Suprapubic skin (tissue), 4 donors: ENCODE measurements at places on chromosomes 4 and X. TPM values are rescaled to one million over a fixed set of nuclear protein-coding genes. Genes with fewer than 3 reads are reported as not detected.

- H3K4me3 ChIP-seq = no peak overlapping the region
- H3K36me3 ChIP-seq = no peaks in the 10 kb centered on the region
- H3K27ac ChIP-seq = no peak overlapping the region
- no peaks in the 10 kb centered on the region for H3K27me3 ChIP-seq
These were observed 29.5 kb upstream of the C4orf54 start for GRCh38 chr4:99687120-99687519.

DNA sequence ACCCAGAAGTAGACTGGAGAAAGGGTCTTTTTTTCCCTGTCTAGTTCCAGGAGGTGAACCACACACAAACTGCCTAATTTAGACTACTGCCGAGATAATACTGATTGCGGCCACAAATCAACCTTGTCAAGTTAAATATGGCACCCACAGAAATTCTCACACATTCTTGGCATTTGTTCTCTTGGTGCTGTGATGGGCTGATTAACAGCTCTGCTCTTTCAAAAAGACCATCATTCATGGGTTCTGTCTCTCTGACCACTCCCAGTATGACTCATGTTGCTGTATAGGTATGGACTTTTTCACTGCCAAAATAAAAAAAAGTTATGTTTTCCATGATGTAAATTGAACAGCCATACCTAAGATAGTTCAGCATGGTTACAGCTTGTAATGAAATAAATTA lies 1003.5 kb upstream of the LCORL start:
- H3K36me3 ChIP-seq = no peaks in the 10 kb centered on the region
- no peaks in the 10 kb centered on the region for H3K4me1 ChIP-seq
- no peak for DNase-seq
- H3K27me3 ChIP-seq = no peaks in the 10 kb centered on the region
- no peak overlapping the region for H3K27ac ChIP-seq

- no peak for DNase-seq
- H3K27ac ChIP-seq = no peak overlapping the region
- H3K36me3 ChIP-seq = peaks cover 2% of the 10 kb centered on the region
- no peaks in the 10 kb centered on the region for H3K4me1 ChIP-seq
- H3K27me3 ChIP-seq = no peaks in the 10 kb centered on the region
These were observed 47.0 kb downstream of the SOD3 start for GRCh38 chr4:24842356-24842755.

DNA sequence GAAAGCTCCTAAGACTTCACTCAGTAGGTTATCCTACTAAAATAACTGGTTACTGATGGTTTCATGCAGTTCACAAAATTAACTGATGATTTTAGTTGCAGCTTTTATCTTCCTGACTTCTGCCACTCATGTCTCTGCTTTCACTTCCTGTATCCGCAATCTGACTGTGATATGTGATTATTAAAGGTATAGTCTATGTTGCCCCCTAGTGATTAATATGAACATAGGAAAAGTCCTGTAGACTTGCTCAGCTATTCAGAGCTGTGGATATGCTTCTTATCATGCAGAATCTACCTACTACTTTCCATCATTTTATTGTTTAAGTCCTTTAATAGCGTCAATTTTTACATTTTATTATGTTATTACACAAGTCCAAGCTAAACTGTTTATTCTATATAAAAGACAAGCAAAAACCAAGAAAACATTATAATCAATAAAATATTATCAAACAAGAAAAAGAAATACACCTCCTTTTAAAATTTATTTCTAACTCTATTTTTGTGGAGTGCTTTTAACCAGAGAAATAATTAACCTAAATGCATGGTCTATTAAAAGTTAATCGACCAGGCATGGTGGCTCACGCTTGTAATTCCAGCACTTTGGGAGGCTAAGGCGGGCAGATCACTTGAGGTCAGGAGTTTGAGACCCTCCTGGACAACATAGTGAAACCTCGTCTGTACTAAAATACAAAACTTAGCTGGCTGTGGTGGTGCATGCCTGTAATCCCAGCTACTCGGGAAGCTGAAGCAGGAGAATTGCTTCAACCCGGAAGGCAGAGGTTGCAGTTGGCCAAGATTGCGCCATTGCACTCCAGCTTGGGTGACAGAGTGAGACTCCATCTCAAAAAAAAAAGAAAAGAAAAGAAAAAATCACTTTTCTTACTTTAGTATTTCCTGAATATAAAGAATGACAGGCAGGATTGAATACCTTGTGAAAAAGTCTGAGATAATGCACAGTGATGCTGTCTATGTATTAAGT lies 40.4 kb upstream of the TLR2 start:
- H3K36me3 ChIP-seq = no peaks in the 10 kb centered on the region
- H3K4me3 ChIP-seq = no peak overlapping the region
- H3K27ac ChIP-seq = no peak overlapping the region
- no peaks in the 10 kb centered on the region for H3K4me1 ChIP-seq

DNA sequence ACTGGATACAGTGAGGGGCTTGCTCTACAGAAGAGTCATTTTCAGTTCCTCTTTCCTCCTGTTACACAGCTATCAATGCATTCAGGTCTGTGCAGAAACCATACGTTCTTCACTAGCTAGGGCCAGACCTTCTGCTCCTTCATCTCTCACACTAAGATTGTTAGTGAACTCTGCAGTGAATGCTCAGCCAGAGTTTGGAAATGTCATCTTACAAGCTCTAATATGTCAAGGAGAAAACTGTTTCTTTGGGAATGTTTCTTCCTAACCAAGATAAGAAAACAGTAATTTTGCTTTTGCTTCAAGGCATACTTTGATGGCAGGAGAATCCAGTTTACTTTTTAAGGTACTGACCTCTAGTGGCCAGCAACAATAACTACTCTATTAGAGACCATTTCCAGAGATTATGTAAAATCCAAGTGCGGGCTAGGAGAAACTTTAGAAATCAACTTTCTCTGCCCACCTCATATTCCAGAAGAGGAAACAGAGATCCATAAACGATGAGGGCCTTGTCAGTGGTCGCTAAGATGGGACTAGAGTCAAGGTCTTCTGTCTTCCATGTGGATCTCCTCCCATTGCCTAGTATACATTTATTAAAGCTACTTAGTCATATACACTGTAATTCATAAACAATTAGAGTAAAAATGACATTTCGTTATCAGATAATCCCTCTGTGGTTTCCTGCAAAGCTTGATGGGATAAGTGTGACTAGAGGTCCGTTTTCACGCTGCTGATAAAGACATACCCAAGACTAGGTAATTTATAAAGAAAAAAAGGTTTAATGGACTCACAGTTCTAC lies 12.1 kb upstream of the CC2D2A start:
- no peak for DNase-seq
- H3K27me3 ChIP-seq = no peaks in the 10 kb centered on the region
- no peak overlapping the region for H3K4me3 ChIP-seq

DNA sequence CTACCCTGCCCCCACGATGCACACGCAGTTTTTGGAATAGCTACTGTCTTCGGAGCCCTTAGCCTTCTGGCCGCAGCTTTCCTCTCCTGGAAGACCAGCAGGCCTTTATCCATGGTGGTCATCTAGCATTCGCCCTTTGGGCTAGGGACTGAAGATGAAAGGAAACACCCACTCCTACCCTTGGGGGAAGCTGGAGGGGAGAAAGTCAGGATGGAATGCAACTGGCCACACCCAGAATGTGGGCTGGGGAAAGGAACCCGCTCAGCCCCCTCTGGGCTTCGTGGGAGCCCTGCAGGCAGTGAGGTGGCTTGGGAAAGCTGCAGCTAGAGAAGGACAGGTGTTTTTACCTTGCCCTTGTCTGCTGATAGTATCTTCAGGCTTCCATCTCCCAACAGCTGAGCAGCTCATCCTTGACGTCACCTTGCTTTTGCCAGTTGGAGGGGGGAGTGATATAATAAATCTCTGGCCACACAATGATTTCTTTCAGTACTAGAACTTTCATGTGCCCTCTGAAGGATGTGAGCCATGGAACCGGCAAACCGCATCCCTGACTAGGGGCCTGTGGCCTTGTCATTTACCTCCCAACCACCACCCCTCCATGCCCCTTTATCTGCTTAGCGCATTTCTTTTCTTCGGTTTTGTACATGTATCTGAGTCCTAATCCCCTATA lies 59.0 kb downstream of the ELF4 start:
- no peak overlapping the region for H3K27ac ChIP-seq
- H3K36me3 ChIP-seq = peaks cover 43% of the 10 kb centered on the region
- H3K4me1 ChIP-seq = no peaks in the 10 kb centered on the region
- no peaks in the 10 kb centered on the region for H3K27me3 ChIP-seq
- H3K4me3 ChIP-seq = no peak overlapping the region
- DNase-seq = no peak

DNA sequence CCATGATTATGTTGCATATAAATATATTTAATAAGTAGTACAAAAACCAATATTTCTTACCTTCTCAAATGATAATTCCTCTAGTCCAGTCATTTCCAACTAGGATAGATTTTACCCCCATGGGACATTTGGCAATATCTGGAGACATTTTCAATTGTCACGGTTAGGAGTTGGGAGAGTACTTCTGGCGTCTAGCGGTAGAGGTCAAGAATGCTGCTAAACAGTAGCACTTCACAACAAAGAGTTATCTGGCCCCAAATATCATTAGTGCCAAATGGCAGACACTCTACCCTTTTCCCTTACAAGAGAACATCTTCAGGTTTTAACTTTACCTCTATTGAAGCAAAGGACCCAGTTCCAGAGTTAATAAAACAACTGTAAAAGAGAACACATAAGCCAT lies 168.1 kb downstream of the FAT4 start:
- H3K4me1 ChIP-seq = no peaks in the 10 kb centered on the region
- H3K36me3 ChIP-seq = peaks cover 5% of the 10 kb centered on the region
- no peaks in the 10 kb centered on the region for H3K27me3 ChIP-seq
- H3K4me3 ChIP-seq = no peak overlapping the region
- H3K27ac ChIP-seq = no peak overlapping the region

DNA sequence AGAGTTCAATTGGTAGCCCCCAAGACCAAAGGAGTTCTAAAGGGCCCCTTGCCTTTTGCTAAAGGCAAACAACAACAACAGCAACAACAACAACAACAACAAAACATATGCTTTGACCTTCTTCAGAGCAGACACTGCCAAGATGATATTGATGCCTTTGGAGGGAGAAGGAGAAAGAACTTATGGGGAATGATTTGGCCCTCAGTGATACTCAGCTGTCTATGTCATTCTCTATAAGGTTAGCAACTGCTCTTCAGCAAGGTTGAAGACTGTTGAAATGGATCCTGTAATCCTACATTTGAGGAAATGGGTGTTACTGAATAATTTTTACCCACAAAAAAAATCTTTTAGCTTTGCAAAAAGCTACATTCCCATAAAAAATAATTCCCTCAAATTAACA lies 72.5 kb downstream of the PRPS1 start:
- peak overlapping the region; percentile 82 for H3K27ac ChIP-seq
- peaks cover 24% of the 10 kb centered on the region for H3K4me1 ChIP-seq
- H3K36me3 ChIP-seq = no peaks in the 10 kb centered on the region

DNA sequence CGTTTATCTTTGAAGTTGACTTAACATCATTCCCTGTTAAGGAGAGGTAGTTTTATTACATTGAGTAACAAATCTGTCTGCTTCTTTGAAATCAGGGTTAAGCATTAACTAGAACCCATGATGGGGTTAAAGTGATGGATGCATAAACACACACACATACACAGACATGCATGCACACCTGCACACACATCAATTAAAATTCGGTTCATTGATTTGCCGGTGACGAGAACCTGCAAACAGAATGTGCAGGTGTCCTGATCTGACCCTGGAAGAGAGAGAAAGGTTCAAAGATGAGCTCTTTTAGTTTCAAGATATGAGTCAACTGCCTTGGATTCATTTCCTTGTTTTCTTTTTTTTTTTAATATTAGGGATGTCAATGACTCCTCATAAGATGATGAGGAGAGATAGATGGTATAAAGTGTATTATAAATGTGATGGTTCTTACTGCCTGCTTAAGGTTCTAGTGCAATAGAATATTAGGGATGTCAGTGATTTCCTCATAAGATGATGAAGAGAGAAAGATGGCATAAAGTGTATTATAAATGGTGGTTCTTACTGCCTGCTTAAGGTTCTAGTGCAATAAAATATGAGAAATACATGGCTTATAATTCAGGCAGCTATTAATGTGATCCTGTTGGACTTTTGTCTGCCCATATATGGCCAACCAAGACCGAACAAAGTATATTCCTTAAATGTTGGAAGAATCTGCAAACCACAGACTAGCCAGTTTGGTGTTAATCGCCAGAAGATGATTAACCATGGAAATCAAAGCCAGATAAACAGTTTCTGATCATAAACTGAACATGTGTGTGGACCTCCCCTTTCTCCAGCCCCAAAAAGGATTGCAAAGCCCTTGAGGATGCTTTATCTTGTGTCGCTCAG lies 14.1 kb upstream of the CD99 start:
- H3K4me1 ChIP-seq = peaks cover 10% of the 10 kb centered on the region
- no peaks in the 10 kb centered on the region for H3K27me3 ChIP-seq
- H3K36me3 ChIP-seq = no peaks in the 10 kb centered on the region
- H3K4me3 ChIP-seq = no peak overlapping the region
- no peak for DNase-seq

- no peak for DNase-seq
- H3K4me3 ChIP-seq = no peak overlapping the region
- H3K4me1 ChIP-seq = no peaks in the 10 kb centered on the region
- H3K27me3 ChIP-seq = no peaks in the 10 kb centered on the region
These were observed 201.1 kb upstream of the BCOR start for GRCh38 chrX:40298572-40299479.

- H3K4me1 ChIP-seq = no peaks in the 10 kb centered on the region
- no peak overlapping the region for H3K27ac ChIP-seq
- no peak overlapping the region for H3K4me3 ChIP-seq
- no peak for DNase-seq
- no peaks in the 10 kb centered on the region for H3K36me3 ChIP-seq
These were observed 21.8 kb upstream of the PIN4 start for GRCh38 chrX:72159769-72160168.

- H3K27me3 ChIP-seq = no peaks in the 10 kb centered on the region
- no peak overlapping the region for H3K4me3 ChIP-seq
- H3K36me3 ChIP-seq = no peaks in the 10 kb centered on the region
- no peaks in the 10 kb centered on the region for H3K4me1 ChIP-seq
- no peak for DNase-seq
These were observed 160.2 kb downstream of the GPM6A start for GRCh38 chr4:175651756-175652310.

Gene HPSE
- total RNA-seq = 9.7 TPM

Gene KCTD8
- 1.6 TPM for total RNA-seq

Gene CSN1S1
- total RNA-seq = not detected

Gene GRPR
- not detected for total RNA-seq

Gene FAT4
- 2.2 TPM for total RNA-seq

Gene CLNK
- 0.11 TPM for total RNA-seq

Gene CORIN
- 6.1 TPM for total RNA-seq
